Left kidney (tissue), 8 donors: ENCODE measurements at places on chromosomes 12 and 14. TPM values are rescaled to one million over a fixed set of nuclear protein-coding genes. Genes with fewer than 3 reads are reported as not detected.

- DNase-seq, result no peak
Measured at GRCh38 chr12:131818821-131819585, 9.2 kb upstream of the MMP17 start.

DNA sequence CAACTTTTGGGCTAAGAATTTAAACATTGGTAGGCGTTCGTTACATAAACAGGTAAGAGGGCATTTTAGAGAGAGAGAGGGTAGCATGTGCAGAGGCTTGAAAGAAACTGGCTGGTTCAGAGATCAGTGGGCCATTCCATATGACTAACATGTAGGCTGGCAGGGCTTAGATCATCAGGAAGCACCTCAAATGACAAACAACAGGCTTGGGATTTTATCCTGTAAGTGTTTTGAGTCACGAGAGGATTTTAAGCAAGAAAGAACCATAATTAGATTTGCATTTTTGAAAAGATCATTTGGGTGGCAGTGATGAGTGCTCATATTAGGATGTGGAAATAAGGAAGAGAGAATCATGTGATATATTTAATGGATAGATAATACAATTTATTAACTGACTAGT, 8.7 kb upstream of the PLEKHA5 start:
- DNase-seq, result no peak

DNA sequence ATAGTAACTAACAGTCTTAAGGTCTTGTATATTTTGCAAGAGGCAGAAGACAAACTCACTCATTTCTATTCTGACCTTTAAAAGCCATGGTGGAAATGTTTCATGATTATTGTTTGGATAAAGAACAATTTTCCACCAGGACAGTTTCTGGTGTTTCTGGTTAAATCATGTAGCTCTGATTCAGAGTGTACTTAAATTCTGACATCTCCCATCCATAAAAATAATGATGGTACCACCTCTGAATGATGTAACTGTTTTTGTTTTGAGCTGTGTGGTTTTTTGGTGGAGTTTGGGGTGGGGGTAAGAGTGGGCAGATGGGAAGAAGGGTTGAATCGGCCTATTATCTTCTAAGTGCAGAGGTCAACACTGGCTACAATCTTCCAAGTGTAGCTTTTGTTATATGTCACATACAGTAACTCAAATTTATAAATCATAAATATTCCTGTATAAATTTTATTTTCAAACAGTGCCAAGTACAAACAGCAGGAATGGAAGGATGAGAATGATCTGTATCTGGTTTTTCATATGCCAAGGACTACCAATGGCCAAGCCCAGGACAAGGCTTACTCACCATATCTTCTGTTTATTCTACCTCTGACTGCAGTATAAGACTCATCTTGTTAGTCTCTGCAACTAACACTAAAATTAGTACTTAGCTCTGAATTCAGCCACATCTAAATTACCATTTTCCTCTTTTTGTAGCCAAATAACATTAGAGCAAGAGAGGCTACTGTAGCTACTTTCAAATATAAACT, 108.7 kb downstream of the BCAT1 start:
- DNase-seq, result no peak

DNA sequence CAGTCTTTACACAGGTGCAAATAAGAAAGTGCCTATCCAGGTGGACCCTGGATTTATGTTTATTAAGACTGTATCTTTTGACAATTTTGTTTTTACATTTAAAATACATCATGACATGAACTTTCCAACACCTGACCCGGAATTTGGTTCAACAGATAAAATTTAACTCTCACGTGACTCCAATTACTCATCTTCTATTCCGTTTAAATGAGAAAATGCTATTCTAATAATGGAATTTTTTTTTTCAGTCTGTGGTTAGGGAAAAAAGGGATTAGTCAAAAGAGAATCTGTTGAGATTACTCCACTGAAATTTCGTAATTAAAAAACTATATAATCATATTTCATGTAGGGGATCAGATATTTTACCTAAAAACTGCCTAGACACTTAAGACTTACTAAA, 11.1 kb downstream of the VPS37B start:
- no peak for DNase-seq

GRCh38 chr12:69779928-69780327, 41.3 kb downstream of the RAB3IP start:
- no peak for DNase-seq

GRCh38 chr12:56261503-56262232, 3.5 kb upstream of the ANKRD52 start:
- DNase-seq, result no peak

- no peak for DNase-seq
Measured at GRCh38 chr12:69688471-69689427, 10.4 kb downstream of the BEST3 start.

DNA sequence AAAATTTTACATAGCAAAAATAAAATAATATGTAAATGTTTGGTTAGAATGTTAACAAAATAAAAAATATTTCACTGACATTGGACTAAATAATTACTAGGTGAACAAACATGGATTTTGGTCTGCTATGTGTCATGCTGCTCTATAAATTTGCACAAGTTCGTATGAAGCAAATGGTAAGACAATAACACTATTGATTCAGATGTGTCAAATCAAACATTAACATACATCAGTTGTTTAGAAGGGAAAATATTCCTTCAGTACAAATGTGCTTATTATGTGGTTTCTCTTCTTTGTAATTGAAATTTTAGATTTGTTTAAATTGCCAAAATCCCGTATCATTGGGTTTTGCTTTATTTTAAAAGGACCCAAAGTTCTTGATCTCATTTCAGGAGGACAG, 46.9 kb downstream of the PAWR start:
- no peak for DNase-seq

GRCh38 chr12:26017484-26018211, 59.2 kb downstream of the RASSF8 start:
- DNase-seq, result no peak

DNA sequence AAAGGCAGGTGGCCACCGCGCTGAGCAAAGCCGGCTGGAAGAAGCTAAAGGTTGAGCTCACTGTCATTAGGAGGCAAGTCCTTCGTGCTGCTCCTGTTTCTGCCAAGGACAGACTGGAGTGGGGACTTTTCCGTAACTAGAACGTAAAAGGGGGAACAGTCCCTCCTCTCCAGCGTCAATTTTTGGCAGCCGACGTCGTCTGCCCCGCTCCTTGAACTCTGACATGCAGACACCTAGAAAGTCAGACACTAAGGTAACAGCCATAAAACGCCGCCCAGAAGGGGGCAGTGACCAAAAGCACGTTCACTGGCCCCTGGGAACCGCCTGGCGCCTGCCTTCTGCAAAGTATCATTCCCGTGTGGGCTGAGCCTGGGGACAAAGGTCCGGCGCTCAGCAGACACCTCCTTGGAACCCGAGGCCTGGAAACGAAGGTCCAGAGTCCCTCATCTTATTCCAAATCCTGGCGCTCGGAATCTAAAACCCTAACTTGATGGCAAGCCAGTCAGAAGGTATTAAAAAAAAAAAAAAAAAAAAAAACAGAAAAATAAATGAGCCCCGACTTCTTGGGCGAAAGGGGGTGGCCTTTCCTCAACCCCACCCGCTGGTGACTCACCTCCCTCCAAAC, 1.1 kb upstream of the LRP1 start:
- peak; percentile 56 for DNase-seq

DNA sequence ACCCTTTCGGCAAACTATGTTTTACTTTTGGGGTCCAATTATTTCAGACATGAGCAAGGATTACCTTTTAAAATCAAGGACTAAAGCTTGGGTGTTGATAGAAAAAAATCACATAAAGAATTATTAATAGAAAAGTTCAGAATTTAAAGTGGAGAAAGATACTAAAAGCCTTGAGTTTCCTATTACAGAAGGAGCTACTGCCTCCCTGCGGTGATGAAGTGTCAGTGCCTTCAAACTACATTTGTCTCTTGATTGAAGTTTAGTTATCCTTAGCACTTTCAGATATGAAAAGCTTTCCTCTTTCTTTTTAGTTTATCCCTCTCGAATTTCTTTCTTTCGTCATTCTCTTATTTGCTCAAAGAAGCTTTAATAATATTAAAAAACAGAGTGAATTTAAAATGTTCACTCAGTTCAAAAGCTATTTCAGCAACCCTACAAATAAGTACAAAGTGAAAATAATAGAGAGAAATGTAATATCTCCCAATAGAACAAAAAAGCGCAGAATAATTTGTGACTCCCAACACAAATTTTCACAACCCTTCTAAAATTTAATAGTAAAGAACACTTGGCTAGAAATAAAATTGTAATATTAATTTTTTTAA, 87.6 kb downstream of the SEC23A start:
- peak; percentile 57 for DNase-seq

DNA sequence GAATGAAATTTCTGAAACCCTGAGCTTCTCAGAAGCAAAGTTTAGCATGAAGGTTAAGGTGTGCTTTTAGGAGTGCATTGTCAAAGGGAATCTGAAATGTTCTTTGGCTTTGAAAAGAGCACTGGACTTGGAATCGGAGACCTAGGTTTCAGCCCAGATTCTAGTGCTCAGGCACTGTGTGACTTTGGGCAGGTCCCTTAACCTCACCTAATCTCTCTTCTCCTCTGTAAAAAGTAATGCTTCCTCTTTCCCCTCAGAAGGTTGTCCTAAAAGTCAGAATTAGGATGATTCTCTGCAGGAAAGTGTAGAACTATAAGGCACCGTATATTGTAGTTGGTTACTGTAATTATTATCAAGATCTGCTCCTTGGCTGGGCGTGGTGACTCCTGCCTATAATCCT, 38.0 kb upstream of the ELK3 start:
- no peak for DNase-seq

- no peak for DNase-seq
Measured at GRCh38 chr14:80215081-80215480, 3.8 kb upstream of the DIO2 start.

- DNase-seq, result no peak
Measured at GRCh38 chr12:89228491-89228890, 123.8 kb downstream of the DUSP6 start.

- no peak for DNase-seq
Measured at GRCh38 chr12:120470150-120470784, 719 bp upstream of the SRSF9 start.

DNA sequence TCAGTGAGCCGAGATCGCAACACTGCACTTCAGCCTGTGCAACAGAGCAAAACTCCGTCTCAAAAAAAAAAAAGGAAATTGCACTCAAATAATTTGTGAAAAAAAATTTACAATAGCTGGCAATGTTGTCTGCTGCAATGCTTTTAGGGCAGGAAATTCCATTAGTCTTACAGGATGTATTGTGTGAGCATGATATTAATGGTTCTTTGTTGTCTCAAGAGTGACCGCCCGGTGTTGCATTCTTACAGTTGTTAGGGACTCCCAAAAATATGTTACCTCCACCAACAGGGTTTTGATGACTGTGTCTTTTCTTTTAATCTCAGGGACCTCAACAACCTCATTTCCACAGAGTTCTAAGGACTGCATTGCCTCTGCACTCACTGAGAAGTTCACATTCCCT, 44.8 kb downstream of the PZP start:
- peak; percentile 14 for DNase-seq

Gene GYS2
- polyA plus RNA-seq, result 0.17 TPM

Gene VRTN
- polyA plus RNA-seq, result not detected

Gene DPPA3
- 0.17 TPM for polyA plus RNA-seq

Gene SYNE3
- 2.5 TPM for polyA plus RNA-seq

Gene SPATA7
- 31.2 TPM for polyA plus RNA-seq

Gene KLHL42
- 47.6 TPM for polyA plus RNA-seq

Gene RNU4-1
- not detected for polyA plus RNA-seq

Gene GUCY2C
- polyA plus RNA-seq, result 1.1 TPM

Gene RPGRIP1
- polyA plus RNA-seq, result 0.58 TPM
